ENCODE measurements at places on chromosomes 6 and 20.

- no peak for DNase-seq
Measured at GRCh38 chr20:8756410-8756809, 312.5 kb upstream of the PLCB4 start.

GRCh38 chr6:70622461-70622860 is 45.2 kb upstream of the SMAP1 start:
- DNase-seq, result no peak

DNA sequence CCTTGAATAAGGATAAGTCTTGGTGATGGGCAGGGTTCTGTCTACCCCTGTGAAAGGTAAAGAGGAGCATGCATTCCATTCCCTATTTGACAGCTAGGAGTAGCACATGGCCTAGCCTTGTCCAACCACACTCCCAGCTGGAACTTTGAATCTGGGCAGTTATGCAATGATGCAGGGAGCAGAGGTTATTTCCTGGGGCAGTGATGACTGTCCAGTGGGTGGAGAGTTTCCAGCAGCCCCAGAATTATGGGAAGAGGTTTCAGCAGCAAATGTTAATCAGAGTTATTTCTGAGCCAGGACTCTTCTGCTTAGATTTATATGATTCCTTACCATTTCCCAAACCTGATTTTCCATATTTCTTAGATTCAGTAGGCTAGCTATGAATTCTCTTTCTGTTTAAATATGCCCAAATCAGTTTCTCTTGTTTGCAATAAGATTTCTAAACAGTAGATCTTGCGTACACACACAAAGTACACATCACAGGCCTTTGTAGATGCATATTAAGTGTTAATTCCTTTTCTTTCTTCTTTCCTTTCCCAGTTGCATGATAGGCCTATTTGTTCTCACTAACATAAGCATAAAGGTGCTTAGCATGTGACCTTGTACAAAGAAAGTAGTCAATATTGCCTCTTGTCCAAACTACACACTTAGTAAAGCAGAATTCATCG is 17.3 kb upstream of the TXLNB start:
- DNase-seq, result no peak

GRCh38 chr20:14521436-14521835 is 184.0 kb upstream of the FLRT3 start:
- DNase-seq, result no peak

GRCh38 chr20:4925842-4926530 is 75.3 kb downstream of the SLC23A2 start:
- no peak for DNase-seq

DNA sequence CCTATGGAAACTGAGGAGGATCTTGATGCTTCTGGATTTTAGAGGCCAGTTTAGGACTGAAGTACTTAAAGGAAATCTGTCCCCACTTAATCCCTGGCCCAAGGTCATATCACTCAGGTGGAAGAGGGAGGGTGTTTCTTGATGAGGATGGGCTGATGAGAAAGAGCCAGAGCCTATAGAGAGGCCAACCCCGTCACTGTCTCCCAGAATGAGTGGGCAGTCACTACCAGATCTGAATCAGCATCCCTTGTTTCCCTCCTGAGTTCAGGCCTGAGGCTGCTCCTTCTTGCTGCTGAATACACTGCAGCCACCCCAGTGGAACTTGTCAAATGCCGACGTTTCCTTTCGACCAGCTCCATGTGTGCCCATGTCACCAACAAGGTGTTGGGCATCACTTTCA is 14.8 kb downstream of the ARMC12 start:
- DNase-seq, result no peak

DNA sequence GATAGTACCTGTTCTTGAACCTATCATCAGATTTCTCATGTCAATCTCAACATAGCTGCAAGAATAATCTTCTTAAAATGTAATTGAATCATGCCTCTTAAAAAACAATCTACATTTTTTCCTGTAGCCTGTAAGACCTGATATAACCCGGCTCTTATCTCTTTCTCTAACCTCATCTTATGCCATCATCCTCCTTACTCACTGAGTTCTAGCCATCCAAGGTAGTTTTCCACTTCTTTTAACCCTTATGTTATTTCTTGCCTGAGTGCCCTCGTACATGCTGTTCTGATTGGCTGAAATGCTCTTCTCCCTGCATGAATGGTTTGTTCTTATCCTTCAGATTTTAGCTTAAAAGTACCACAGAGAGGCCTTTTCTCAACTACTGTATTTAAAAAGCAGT is 16.4 kb downstream of the SLC17A5 start:
- DNase-seq, result no peak

GRCh38 chr6:127119102-127120022 is 891 bp downstream of the RSPO3 start:
- no peak for DNase-seq

GRCh38 chr20:51650685-51651134 is 108.2 kb upstream of the NFATC2 start:
- DNase-seq, result no peak

- DNase-seq, result no peak
Measured at GRCh38 chr20:18858816-18859215, 45.2 kb downstream of the SCP2D1 start.

- DNase-seq, result no peak
Measured at GRCh38 chr6:157398151-157398550, 17.2 kb downstream of the ZDHHC14 start.

DNA sequence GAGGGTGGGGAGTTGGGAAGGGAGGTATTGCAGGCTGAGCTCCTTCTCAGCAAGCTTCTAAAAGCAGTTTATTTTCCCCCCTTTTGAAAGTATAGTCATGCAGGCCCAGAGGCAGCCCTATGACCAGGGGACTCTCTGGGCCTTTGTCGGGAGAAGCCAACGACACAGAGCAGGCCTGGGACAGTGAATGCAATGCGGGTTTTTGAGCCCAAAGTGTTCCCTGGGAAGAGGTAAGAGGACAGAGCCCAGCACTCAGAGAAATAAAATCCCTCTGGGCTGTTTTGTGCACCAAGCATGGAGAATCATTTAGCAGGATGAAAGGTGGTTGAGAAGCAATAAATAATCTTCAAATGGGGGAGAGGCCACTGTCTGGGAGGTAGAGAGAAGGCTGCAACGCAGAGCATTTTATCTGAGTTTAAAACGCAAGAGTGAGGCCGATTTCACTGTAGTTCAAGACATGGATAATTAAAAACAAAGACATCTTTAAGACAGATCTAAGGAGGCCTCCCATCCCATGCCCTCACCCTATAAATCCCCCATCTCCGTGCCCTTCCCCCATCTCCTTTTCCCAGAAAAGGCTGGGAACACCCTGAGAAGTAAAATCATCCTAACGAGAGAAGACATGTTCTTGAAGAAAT is 237.5 kb downstream of the CDC5L start:
- DNase-seq, result no peak

GRCh38 chr6:119052292-119052889 is 26.1 kb downstream of the FAM184A start:
- DNase-seq, result no peak

DNA sequence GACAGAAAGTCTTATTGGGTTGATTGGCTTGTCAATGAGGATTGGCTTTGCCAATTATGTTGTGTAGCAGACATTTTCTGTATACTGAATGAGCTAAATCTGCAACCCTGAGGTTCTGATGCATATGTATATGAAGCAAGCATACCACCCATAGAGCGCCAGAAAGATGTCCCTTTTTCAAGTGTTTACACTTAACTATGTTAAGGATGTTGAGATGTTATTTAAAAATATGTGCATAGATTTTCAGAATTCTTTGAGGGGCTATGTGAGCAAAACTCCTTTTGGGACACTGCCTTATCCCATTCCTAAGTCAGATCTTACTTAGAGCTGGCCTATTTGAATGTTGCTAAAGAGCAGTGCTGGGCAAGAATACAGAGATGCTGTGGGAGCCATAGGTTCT is 1.9 kb downstream of the AIG1 start:
- no peak for DNase-seq

DNA sequence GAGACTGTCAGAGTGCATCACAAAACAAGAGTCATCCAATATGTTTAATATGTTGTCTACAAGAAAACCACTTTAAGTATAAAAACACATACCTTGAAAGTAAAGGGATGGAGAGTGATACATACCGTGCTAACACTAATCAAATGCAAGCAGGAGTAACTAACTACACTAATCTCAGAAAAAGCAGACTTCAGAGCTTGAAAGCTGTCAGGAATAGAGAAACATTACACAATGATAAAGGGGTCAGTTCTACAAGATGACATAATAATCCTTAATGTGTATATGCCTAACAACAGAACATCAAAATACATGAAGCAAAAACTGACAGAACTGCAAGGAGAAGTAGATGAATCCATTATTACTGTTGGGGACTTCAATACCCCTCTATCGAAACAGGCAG is 59.7 kb upstream of the SMIM29 start:
- DNase-seq, result no peak

GRCh38 chr6:73733791-73734190 is 37.8 kb downstream of the CD109 start:
- no peak for DNase-seq

DNA sequence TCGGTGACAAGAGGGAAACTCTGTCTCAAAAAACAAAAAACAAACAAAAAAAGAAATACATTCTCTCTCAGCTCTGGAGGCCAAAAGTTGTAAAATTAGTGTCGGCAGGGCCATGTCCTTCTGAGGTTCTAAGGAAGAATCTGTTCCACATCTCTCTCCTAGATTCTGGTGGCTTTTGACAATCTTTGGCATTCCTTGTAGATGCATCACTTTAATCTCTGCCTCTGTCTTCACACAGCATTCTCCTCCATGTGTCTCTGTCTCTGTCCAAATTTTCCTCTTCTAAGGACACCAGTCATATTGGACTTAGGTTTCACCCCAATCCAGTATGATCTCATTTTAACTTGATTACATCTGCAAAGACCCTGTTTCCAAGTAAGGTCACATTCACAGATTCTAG is 9.1 kb downstream of the PPP2R5D start:
- no peak for DNase-seq

GRCh38 chr6:40877362-40877761 is 161.7 kb downstream of the UNC5CL start:
- no peak for DNase-seq

DNA sequence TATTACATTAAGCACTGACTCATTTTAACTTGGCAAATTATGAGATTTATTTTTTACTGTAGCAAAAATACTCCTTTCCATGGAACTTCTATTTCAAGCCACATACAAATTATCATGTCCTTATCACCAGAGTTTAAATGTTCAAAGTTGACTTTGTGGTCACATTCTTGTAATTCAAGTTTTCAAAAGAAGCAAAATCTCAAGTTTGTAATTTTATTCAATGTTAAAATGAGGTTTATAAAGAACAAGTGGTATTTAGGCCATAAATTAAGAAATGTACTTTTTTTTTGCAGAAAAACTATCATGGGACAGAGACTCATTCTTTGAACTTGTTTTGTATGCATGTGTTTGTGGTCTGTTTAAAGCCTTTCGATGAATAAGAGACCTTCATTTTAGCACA is 811.5 kb downstream of the TENT5A start:
- DNase-seq, result no peak

GRCh38 chr6:163965426-163966348 is 551.2 kb downstream of the QKI start:
- DNase-seq, result no peak

DNA sequence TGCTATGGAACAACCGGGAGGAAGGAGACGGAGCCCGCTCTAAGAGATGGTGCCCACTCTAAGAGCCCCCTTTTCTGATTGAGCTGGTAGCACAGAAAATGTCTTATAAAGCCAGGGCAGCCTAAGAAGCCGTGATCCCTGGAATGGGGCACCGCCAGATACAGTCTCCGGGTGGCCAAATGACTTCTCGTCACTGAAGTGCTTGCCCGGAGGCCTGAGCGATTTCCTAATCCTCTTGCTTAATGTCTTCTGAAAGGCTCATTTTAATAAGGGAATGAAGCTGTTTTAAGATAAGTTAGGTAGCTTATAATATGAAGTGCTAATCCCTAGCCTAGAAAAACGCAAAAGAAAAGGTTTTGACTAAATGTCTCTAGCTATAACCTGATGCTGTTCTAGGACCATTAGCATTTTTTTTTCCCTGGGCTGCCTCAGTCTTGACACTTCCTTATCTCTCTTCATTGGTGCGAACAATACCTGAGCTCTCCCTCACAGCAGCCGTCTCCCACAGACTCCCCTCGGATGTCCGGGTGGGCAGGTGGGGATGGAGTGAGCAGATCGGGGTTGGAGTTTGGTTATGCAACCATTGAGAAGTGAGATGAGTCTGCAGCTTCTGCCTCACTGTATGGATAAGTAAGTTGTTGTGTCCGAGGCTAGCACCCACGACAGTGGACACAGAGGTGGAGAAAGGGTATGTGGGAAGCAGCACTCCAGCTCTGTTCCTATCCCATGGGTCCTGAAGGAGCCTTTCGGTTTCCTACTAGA is 559.4 kb upstream of the AGPAT4 start:
- no peak for DNase-seq

DNA sequence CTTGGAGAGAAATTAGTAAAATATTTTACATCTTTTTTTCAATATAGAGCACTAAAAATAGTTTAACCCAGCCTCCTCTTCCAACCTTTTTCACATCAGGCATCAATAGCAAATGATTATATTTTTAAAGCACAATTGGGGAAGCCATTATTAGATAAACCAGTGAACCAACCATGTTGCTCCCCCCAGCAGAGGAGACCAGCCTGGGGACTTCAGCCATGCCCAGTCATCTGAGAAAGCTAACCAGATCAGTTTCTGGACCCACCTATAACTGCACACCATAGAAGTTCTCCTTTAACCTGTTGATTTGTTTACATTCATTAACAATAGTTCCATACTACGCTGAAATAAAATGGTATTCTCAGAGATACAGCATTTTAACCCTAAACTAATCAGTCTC is 13.8 kb upstream of the SDHAF4 start:
- DNase-seq, result no peak

DNA sequence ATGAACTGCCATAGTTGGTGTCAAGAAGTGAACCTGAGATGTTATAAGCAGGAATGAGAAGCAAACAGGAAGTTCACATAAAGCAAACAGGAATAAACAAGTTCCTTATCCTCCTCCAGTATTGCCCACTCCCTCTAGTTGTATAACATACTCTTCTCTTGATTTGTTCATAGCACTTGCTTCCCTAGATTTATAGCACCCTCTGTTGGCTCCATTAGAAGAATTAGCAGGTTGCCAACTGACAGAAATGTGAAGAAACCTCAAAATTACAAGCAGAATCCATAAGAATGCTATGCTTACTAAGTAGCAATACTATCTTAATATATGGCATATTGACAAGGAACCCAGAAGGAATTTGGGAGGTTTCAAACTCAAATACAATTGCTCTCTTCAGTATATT is 195.4 kb downstream of the TBX18 start:
- no peak for DNase-seq

- DNase-seq, result no peak
Measured at GRCh38 chr6:45712786-45713185, 302.9 kb downstream of the CLIC5 start.

Measured in activated naive CD8-positive, alpha-beta T cell treated with anti-CD3 and anti-CD28 coated beads, Interleukin-2, amount 50 U/mL, for 16 hours (primary cell).